ENCODE measurements at places on chromosomes 13 and 19.

- DNase-seq: peak; percentile 93
These were observed at the start of gene ZNF569 for GRCh38 chr19:37466798-37467607. TSS of gene ZNF569 (minus strand) at chr19:37467444. CDS start at chr19:37444921, 22,523 bp downstream.

DNA sequence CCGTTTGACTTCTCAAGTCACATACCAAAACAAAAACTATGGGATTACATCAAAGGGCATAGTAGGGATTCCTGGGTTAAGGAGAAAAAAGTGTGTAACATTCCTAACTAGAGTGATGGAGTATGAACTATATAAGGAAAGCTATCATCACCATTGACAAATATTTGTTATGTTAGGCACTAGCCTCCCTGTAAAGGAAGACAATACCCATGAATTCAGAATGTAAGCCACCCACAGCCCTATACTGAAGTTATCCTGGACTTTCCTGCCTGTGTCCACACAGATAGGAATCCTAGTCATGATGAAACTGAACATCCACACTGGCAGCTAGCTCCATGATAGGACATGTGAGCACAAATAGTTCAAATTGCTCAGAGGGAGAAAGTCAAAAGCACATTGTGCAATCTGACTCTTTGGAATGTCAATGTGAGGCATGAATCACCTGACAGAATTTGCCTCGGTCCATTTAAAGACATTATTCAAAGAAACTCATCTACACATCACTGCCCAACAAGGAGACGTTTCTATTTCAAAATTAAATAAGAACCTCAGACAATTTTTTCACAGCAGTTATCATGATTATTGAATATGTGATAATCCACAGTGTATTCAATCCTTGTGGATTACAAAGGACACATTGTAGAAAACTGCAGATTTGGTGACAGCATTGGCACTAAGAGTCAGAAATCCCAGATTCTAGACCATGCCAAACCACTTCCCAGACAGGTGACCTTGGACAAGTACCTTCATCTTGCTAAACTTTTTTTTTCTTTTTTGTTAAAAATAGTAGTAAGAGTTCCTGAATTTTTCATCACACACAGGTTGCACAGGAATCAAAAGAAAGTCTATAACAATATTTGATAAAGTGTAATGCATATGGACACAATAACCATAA lies 529.3 kb downstream of the IRS2 start:
- DNase-seq: peak; percentile 99

DNA sequence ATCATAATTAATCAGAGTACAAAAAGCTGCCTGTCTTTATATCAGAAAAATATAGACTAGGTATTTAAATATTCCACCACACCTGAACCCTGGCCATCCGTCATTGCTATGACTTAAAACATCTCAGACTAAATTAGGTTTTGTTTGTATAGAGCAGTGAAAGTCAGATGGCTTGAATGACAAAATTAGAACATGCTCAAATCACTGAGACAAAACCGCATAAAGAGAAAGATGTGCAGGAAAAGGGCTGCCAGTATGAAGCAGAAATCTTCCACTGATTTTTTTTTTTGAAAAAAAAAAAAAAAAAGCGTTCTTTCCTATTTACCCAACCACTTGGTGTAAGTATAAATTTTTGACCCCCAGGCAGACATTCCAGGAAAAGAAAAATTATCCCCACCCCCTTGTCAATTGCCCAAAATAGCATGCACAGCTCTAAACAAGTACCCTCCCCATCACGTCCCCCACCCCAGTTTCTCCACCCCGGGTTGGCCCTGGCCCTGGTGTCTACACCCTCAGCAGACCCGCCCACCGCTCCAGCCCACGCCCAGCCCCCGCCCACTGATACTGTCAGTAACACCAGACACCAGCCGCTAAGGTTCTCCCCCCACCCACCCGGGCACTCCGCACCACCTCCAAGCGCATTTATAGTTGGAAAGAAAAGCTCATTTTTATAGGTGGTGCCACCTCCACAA lies 118.6 kb downstream of the URI1 start:
- no peak for DNase-seq

GRCh38 chr13:22278336-22278929 lies 607.6 kb downstream of the FGF9 start:
- no peak for DNase-seq

DNA sequence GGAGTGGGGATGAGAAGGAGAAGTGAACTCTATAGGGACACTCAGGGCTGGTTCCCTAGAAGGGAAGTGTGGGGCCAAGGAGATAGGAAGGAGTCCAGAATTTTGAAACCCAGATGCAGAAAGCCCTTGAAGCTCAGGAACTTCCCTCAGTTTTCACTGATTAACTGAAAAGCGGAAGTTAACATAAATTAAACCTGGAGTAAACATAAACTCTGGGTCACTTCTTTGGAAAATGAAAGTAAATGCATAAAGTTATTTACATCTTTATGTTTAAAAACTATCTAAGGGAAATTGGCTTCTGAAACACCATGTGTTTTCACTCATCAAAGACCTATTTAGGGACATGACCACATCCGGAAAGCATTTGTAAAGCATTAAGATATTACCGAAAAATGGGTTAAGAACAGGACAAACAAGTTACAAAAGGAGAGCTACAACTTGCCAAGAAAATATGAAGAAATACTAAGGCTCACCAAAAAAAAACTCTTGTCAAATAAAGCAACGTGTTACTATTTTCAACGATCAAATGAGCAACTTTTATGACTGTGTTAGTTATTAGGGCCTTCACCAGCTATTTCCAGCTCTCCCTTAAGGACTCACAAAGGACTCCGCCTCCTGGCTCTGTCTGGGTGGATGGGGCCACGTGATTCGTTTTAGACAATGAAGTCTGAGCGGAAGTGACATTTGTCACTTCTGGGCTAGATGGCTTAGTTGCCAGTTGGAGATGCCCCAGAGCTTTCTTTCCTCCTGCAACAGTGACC lies 439.1 kb upstream of the ZNF507 start:
- DNase-seq: no peak

- DNase-seq: peak; percentile 37
These were observed 88.0 kb downstream of the PCCA start for GRCh38 chr13:100176801-100177400.

DNA sequence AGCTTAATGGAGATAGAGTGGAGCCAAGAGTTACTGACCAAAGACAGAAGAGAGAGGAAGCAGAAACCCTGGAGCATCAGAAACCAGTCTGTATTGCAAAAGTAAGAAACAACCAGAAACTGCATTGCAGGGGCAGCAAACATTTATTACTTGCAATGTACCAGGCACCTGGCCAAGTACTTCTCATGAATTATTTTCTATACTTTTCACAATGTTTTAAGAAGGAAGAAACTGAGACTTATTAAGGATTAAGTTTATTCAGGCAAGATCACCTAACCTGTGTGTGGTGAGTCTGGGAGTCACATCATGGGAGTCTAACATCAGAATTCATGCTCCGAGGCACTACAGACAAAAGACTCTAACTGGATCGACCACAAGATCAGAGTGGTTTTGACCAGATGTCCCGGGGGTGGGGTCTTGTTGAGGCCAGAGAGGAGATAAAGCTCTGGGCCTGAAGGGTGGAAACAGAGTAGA lies 47.4 kb downstream of the TNFRSF19 start:
- DNase-seq: peak; percentile 79

DNA sequence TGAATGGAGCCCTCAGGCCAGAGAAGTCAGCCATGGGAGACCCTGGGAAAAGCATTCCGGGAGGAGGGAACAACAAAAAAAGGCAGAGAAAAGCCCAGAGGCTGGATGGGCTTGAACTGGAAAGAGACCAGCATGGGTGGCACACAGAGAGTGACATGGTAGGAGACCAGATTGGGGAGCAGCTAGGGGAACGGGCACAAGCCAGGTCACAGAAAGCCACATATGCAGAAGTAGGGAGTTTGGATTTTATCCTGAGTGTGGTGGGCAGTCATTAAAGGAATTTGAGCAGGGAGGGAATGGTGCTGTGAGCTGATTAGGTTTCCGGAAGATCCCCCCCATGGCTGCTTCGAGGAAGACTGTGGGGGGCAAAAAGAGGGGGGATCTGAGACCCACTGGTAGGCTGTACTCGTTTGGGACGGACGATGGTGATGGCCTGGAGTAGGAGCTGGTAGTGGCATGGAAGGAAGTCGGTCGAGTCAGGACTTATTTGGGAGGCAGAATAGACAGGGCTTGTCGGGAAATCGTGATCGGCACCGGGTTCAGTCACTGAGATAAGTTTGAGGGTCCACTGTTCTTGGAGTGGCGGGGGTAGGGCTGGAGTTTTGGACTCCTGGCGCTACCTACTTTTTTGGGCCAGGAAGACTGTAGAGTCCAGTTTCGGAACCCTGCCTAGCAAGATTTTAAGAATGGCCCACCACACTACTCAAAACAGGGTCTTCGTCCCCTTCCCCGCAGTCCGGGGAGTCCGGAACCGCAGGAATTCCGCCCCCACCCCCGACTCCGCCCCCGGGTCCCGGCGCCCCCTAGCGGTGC lies 949 bp downstream of the SERTAD1 start:
- DNase-seq: no peak

GRCh38 chr13:78816154-78816553 lies 157.2 kb upstream of the OBI1 start:
- DNase-seq: no peak

- DNase-seq: no peak
These were observed 83.1 kb downstream of the ZNF557 start for GRCh38 chr19:7152568-7152967.

GRCh38 chr13:48431987-48432615 lies 19.2 kb upstream of the LPAR6 start:
- DNase-seq: peak; percentile 66

DNA sequence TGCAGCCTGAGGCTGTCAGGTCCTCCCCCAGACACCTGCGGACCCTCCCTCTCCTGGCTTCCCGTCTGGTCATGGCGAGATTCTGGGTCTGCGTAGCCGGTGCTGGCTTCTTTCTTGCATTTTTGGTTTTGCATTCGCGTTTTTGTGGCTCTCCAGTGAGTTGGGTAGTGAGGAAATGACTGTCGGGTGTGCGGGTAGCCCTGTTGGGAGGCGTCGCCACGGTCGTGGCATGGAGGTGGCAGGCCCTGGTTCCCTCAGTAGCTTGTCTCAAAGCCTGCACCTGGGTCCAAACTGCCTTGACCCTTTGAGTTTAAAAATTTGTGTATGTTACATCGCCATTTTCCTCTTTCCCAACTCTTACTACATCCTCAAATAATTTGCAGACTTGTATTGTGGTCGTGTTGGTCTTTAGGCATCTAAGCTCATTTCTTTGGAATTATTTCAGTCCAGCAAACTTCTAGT lies 344 bp downstream of the NHLRC3 start:
- no peak for DNase-seq

GRCh38 chr19:35555301-35556005 lies 8.0 kb downstream of the ATP4A start:
- no peak for DNase-seq

DNA sequence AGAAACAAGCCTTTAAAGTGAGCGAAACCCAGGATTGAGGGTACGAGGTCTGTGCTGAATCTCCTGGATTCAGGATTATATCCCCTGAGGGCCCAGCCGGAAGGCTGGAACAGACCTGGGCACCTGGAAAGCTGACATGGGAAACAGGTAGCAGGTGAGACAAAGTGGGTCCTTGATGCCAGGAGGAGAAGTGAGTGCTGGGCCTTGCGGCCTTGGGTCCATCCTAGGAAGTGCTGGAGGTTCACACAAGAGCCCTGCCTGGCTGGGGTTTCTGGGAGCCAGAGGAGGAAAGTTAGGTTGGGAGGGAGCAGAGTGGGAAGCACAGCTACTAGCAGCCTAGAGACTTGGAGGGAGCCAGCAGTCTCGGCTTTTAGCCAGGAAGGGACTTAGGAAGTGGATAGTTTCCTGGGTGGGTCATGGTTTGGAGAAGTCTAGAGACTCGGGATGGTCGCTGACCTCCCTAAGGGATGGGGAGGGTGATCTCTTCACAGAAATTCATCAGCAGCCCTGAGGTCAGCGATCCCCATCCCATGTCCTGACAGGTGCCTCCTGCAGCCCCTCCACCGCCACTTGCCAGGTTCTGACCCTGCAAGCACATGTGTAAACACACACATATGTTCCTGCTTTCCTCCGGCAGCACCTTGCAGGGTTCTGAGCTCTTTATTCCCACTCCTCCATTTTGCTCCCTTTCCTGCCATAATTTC lies 29.4 kb upstream of the ZNF492 start:
- no peak for DNase-seq

DNA sequence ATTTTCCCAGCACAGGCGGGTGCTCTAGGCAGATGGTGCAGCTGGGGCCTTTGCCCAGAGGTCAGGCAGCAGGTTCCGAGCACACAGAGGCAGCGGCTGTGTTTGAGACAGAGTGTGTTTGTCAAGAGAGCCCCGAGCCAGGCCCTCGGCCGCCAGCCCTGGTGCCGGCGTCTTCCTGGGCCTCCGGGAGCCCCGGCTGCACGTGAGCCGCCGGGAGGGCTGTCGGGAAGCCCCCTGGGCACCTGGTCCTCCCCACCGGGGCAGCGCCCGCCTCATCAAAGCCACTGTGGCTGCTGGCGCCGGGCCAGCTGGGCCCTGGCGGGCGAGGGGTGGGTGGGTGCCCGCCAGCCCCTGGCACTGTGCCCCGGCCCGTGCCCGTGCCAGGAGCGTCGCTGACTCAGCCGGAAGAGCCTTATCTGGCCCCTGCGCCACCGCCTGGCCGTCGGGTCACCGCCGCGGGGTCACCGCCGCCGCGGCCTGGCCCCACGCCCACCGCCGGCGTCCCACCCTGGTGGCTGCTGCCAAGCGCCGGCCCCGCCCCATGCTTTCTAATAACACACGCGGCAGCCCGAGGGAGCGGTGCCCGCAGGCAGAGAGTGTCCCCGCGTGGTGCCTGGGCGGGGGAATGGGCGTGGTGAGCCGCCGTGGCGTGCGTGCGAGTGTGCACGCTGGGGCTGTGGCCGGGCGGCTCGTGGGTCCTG lies 14.9 kb downstream of the ARID3A start:
- DNase-seq: peak; percentile 87

- DNase-seq: no peak
These were observed 33.7 kb upstream of the VSTM2B start for GRCh38 chr19:29491995-29492577.

GRCh38 chr19:29771708-29772414 lies 39.9 kb upstream of the CCNE1 start:
- peak; percentile 34 for DNase-seq

DNA sequence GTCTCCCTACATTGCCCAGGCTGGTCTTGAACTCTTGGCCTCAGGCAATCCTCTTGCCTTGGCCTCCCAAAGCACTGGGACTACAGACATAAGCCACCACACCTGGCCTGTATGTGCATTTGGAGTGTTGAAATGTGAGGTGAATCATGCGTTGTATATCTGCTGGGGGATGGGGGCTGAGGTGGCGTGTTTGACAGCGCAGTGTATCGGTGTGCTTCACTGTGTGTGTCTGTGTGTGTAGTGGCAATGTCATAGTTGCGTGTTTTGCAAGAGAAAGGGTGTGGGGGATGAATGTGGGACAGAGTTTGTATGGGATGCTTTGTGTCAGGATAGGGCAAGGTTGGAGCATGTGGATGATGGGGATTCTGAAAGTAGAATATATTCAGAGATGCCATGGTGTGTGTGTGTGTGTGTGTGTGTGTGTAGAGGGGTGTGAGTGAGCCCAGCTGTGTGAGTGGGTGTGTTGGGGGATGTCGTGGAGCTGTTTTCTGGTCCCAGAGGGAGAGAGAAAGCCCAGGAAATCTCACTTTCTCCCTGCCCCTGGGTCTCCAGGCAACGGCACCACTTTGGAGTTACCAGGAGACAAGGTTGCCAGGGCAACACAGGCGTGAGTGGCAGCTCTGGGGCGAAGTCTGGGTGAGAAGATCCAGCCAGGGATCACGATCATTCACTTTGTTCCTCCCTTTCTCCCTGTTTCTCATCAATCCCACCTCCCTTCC lies 1.1 kb upstream of the SWSAP1 start:
- DNase-seq: no peak

GRCh38 chr13:79191501-79191900 lies 214.6 kb downstream of the RBM26 start:
- DNase-seq: no peak

Data from fibroblast of gingiva (primary cell).